Stimulated activated CD4-positive, alpha-beta T cell treated with anti-CD3 and anti-CD28 coated beads, Interleukin-15, amount 100 ng/mL, for 1 hour (primary cell): ENCODE measurements at places on chromosomes 12 and 14.

DNA sequence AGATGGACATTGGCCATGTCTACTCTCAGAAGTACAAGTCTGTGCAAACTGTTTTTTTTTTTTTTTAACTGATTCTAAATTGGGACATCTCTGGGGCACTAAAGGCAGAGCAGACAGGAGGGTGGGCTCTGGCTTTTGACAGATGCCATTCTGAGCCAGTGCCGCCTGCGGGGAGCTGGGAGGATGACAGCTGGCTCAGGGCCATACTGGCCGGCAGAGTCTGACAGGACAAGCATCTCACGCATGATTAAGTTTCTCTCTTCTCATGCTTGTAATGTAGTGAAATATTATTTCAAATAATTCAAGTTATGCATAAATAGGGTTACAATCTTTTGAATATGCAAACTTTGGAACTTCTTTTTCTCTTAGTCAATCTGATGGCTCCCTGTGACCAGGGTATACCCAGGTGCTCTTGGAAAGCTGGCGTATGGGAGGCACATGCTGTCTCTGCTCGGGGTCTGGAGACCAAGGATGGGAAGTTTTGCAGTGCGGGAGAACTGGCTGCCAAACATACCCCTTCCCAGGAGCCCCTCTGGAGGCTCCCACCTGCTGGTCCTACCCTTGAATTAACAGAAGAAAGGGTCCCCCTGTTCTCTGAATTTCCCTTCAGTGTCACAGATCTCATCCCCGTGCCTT, 7.6 kb downstream of the CDCA4 start:
- DNase-seq = no peak

DNA sequence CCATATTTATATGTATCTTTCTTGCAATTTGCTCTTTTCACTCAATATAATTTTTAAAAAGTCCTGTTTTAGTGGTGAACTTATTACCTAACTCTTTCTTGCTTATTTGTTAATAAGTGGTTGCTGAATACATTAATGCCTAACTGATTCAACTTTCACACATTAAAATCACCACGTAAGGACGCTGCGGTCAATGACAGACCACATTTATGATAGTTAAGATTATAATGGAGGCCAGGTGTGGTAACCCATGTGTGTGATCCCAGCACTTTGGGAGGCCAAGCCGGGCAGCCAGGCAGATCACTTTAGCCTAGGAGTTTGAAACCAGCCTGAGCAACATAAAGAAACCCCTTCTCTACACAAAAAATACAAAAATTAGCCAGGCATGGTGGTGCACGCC, 37.0 kb downstream of the WDR89 start:
- no peak for DNase-seq

DNA sequence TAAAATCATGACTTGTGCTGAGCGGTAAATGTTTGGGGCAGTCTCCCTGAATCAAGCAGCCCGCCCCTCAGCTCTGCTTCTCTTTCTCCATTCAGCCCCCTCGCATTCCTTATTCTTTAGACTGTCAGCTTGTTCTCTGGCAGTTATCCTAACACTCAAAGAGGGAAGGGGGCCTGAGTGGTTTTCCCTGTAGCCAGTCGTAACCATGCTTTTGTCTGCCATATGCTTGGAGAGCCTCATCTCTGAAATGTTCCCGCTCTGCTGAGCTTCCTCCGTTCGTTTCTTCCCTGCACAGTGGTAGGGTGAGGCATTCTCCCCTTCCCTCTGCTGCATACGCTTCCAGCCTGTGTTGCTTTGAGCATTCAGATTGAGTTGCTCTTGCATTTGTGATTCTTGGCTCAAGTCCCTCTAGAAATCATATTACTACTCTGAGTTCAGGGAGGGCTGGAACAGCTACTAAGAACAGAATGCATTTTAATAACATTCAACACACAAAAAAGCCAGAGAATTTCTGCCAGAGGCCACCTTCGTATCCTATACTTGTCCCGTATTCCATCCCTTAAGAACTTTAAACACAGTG, 119.7 kb downstream of the FBXL14 start:
- DNase-seq = no peak

- no peak for DNase-seq
These were observed 4.2 kb upstream of the DTD2 start for GRCh38 chr14:31461545-31461944.

GRCh38 chr12:19388131-19388549, 51.2 kb upstream of the AEBP2 start:
- DNase-seq = no peak
